ENCODE measurements at places on chromosomes 1 and 21.

GRCh38 chr1:177301425-177302124 is 130.8 kb downstream of the BRINP2 start:
- DNase-seq, result no peak

DNA sequence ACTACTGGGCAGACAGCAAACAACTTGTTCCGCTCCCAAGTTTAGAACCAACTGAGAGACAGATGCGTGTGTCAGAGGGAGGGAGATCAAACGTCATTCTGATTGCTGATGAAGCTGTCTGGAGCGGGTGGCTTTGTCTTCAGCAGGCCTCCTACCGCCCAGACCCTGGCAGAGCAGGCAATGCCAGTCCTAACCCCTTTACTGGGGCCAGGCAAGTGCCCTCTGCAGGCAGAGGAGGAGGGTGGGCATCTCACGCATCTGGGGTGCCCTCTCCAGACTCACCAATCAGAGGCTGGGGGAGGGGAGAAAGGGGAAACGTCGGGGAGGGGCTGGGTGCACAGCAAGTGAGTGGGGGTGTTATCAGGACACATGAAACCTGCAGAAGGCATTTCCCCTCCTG is 126.6 kb downstream of the ACTL8 start:
- peak; percentile 29 for DNase-seq

DNA sequence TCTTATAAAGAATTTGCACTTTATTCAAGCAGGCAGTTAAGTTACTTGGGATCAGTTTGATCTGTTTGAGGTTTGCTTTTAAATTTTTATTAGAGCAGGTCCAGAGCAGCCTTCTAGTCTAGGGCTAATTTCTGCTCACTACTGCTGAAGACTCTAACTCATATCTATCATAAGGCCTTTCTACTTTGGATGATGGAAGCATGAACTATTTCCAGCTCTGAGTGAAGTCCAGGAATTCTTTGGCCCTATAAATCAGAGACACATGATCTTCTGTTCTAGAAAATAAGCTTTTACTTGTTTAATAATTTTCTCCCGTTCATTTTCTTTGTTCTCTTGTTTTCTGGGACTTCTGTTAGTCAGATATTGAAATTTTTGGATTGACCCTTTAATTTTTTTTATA is 14.7 kb downstream of the NIBAN1 start:
- no peak for DNase-seq

- DNase-seq, result no peak
Observed at GRCh38 chr1:108034396-108034795, 69.4 kb upstream of the VAV3 start.

DNA sequence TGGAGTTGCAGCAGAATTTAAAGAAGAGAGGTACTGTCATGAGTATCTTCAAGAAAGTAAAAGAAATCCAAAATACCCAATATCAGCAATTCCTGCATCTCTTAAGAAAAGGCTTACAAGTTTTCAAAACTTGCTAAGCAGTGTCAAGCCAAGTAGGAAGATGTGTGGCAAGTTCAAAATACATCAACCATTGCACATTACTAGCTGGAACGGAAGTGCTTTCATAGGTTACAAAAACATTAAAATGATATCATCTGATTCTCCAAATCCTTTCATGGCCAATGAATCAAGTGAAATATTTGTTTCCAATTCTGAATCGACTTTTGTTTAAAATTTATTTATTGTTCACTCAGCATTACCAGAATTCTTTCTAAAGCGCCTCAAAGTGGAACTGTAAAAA is 5.7 kb upstream of the ABCA4 start:
- no peak for DNase-seq

- no peak for DNase-seq
Observed at GRCh38 chr1:232423591-232423990, 206.3 kb downstream of the SIPA1L2 start.

DNA sequence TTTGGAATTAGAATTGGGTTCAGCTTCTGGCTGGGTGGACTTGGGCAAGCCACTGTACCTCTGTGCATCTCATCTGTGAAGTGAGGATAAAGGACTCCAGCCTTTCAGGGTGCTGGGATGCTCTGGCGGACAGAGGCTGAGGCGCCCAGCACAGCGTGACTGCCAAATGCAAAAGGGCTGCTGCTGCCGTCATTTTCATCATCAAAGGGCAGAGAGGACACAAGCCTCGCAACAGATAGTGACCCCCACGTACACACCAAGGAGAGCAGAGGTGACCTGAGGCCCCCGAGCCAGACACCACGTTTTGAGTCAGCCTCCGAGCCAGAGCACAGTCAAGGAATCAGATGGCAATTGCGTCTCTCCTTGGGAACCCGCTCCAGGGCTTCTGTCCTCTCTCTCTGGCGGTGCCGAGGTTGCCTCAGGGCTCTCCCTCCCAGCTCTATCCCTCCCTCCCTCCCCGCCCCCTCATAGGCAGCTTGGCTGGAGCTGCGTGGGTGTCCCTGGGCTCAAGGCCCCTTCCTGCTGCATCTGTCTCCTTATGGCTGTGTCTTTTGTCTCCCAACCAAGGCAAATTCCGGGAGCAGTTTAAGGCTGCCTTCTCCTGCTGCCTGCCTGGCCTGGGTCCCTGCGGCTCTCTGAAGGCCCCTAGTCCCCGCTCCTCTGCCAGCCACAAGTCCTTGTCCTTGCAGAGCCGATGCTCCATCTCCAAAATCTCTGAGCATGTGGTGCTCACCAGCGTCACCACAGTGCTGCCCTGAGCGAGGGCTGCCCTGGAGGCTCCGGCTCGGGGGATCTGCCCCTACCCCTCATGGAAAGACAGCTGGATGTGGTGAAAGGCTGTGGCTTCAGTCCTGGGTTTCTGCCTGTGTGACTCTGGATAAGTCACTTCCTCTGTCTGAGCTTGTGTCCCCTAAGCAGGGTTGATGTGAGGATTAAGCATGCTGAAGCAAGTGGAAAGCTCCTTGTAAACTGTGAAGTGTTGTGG is 9.0 kb downstream of the HCRTR1 start:
- DNase-seq, result peak; percentile 29

DNA sequence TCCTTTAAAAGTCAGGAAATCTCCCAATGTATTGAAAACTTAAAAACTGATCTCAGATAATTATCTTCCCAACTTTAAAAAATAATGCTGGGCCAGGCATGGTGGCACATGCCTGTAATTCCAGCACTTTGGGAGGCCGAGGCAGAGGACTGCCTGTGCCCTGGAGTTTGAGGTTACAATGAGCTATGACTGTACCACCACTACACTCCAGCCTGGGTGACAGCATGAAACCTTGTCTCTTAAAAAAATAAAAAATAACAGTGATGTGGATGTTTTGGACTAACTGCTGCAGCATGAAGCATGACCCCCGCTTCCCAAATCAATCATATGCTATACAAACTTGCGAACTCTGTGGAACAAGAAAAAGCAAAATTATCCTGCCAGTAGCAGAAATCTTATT is 186.3 kb downstream of the RERE start:
- DNase-seq, result peak; percentile 35

DNA sequence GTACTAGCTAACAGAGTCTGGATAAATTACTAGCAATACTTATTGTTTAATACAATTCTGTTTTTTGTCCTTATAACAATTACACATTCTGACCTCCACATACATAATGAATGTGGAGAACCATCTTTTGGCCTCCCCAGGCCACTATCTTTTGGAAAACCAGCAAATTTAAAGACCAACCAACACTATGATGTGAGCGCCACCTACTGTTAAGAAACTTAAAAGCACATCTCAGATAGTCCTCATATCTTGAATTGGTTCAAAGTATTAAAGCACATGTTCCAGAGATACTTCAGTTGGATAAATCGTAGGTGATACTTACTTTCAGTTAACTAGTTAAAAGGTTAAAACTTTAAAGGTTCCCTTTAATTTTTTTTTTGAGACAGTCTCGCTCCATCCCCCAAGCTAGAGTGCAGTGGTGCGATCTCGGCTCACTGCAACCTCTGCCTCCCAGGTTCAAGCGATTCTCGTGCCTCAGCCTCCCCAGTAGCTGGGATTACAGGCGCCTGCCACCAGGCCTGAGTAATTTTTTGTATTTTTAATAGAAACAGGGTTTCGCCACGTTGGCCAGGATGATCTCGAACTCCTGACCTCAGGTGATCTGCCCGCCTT is 29.3 kb upstream of the USP1 start:
- DNase-seq, result peak; percentile 52

- no peak for DNase-seq
Observed at GRCh38 chr1:33391343-33392078, 39.4 kb downstream of the PHC2 start.

DNA sequence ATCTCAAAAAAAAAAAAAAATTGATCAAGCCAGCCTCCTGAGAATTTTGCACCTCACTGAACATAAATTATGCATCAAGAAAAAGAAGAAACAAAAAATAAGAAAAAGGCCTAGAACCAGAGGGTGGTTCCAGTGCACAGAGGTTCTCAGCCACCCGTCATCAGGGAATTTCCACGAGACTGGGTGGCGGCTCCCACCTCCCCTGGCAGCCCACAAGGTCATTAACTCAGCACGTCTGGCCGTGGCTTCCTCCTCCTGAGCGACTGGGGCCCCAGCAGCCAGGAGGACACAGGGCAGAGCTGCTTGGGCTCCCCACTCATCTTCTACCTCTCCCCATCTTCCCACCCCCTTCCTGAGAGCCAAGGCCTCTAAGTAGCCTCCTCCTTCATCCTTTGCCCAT is 15.7 kb upstream of the TMEM51 start:
- DNase-seq, result no peak

- DNase-seq, result no peak
Observed at GRCh38 chr1:203828503-203828902, 32.9 kb upstream of the SNRPE start.

DNA sequence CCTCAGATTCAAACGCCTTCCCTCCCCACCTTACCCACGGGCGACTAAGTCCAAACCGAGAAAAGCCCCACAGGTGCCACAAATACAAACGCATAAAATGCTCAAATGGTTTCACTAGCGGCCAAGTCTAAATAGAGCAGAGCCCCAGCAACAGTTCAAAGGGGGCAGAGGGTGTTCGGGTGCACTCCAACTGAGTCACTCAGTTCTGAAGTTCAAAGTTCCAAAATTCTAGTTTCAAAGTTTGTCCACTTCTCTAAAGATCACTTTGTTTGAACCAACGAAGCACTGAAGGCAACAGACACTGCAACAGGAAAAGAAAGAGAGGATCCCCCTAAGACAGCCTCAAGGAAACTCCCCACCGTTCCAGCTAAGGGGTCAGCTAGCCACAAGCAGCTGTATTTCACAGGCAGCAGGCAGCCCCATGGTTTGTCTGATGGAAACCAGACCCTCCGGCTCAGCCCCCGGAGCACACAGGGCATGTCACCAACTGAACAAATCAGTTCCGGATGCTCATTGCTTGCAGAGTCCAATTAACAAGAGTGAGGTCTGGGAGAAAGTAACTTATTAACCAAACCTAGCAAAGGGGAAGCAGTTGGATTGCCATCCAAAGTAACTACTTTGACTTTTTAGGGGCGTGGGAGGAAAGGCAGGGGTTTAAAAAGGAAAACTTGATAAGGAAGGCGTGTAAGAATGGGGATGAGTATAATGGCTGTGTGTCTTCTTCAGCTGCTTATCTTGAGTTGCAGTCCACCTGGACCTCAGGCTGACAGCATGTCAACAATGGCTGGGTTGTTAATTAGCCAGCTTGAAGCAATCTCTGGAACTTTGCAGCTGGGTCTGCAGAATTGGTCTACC is 1423.9 kb upstream of the PRMT6 start:
- DNase-seq, result no peak

DNA sequence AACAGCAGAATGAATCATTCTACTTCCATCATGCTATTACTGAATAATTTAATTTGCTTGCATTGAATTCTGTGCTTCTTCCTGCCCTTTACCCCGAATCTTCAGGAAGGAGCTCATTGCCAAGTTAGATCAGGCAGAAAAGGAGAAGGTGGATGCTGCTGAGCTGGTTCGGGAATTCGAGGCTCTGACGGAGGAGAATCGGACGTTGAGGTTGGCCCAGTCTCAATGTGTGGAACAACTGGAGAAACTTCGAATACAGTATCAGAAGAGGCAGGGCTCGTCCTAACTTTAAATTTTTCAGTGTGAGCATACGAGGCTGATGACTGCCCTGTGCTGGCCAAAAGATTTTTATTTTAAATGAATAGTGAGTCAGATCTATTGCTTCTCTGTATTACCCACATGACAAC is 44.2 kb downstream of the MAP3K7CL start:
- no peak for DNase-seq

DNA sequence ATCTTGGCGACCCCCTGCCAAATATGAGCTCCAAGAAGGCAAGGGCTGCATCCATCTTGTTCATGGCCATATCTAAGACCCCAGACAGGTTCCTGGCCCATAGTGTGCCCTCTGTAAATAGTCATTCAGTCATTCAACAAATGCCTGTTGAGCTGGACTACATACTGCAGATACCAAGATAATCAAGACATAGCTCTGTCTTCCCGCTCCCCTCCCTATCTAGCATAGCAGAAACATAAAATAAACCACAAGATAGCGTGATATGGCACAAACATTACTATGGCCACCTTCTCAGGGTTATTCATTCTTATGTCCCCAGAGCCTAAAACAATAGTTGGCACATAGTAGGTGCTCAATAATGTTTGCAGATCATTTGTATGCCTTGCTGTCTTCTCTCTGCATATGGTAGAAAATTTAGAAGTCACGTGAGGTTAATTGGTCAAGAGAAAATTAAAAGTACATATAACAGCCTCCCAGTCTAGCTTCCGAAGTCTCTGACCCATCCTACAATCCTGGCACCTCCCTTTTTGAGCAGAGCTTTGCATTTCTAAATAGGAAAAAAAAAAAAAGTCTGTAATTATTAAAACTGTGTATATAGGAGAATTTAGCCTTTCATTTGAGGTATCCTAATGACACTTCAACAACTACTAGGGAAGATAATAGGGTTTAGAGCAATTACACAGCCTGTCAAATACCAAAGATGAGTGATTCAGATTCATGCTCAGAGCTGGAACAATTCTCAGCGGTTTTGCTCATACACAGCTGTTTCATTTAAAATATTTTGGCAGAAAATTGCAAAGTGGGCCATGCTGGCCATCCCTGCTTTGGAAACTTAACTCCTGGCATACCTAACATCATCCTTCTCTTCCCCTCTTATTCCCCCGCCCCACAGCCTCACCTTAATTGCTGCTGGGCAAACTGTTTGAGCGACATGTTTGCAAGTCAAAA is 219.0 kb downstream of the KAZN start:
- no peak for DNase-seq

DNA sequence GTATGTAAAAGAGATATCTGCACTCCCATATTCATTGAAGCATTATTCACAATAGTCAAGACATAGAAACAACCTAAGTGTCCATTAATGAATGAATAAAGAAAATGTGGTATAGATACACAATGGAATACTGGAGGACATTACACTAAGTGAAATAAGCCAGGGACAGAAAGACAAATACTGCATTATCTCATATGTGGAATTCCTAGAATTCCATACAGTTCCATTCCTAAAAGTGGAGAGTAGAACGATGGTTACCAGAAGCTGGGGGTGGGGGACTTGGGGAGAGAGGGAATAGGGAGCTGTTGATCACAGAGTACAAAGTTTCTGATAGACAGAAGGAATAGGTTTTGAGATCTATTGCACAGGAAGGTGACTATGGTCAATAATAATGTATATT is 7.4 kb downstream of the TMED5 start:
- peak; percentile 66 for DNase-seq

DNA sequence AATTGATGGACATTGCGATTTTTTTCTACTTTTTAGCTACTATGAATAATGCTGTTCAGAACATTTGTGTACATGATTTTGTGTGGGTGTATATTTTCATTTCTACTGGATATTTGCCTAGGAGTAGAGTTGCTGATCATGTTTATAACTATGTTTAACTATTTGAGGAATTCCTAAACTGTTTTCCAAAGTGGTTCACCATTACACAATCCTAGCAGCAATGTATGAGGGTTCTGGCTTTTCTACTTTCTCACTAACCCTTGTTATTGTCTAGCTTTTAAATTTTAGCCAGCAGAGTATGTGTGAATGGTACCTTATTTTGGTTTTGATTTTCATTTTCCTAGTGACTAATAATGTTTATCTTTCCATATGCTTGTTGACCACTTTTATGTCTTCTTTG is 86.2 kb downstream of the ATG4C start:
- peak; percentile 16 for DNase-seq

All from fibroblast of skin of right biceps (primary cell).